ENCODE measurements at places on chromosomes 1 and 21.

- DNase-seq = no peak
Observed at GRCh38 chr1:8218351-8219092, 99.4 kb upstream of the SLC45A1 start.

DNA sequence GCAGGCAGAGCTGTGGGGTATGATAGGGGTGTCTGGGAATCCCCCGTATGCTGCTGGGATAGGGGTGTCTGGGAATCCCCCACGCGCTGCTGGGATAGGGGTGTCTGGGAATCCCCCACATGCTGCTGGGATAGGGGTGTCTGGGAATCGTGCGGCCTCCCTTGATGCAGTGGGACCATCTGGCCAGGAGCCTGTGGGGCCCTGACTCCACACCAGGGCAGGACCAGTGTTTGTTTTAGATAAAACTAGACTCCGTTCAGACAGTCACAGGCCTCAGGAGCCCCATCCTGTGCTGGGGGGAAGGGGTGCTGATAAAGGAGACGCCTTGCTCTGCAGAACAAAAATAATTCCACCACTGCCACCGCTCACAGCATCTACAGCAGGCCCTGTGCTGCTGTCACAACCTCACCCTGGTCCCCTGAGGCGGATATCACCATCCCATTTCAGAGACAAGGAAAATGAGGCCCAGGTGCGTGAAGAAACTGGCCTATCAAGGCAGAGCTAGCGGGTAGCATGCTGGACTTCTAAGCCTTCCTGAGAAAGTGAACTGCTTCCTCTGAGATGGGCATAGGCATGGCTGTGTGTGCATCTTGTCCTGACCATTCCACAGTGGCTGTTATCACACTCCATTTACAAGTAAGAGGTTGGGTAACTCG is 24.0 kb downstream of the ECE1 start:
- DNase-seq = no peak

DNA sequence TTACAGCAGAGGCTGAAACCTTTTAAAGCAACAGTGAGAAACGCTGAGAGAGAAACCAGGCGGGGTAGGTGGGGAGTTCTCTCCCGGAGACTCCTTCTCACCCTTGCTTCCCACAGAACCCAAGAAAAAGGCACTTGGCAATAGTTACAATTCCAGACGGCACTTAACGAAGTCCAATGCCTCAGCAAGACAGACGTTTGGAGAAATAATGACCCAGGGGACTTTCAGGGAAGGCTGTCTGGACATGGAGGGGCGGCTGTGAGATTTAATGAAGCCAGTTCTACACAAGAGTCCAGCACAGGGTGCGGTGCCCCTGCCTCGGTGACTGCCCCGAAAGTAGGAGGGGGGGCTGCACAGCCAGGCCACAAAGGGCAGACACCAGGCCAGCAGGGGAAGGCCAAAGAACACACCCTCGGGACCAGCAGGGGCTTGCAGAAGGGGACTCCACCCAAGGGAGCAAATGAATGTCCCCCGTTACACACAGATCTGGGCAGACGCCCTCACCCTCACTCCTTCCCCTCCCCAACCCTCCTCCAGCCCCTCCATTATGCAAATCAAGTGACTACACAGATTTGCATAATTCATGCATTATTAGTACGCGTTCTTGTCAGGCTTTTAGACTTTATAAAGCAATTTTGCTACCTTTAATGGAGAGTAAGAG is 26.3 kb downstream of the KCNN3 start:
- DNase-seq = peak; percentile 70

DNA sequence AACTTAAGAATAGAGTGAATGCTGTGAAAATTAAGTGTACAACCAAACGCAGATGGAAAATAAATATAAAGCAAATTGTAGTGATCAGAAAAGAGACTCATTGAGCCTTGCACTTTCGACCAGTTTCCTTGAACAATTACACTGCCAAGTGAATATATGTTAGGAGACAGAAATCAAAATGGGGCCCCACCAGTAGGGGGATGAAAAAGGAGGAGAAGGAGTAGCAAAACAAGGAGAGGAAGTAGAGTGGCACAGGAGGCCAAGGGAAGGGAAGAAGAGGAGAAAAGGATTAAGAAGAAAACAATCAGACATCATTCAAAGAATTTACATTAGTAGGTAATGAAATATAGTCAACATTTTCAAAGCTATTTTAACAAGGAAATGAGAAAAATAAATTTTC is 1770.6 kb downstream of the PLA2G4A start:
- peak; percentile 9 for DNase-seq

GRCh38 chr1:9385801-9386573 is 93.3 kb downstream of the SPSB1 start:
- DNase-seq = no peak

- DNase-seq = peak; percentile 38
Observed at GRCh38 chr1:21514245-21514644, 5.0 kb downstream of the ALPL start.

- no peak for DNase-seq
Observed at GRCh38 chr1:234040446-234041317, 136.2 kb downstream of the SLC35F3 start.

DNA sequence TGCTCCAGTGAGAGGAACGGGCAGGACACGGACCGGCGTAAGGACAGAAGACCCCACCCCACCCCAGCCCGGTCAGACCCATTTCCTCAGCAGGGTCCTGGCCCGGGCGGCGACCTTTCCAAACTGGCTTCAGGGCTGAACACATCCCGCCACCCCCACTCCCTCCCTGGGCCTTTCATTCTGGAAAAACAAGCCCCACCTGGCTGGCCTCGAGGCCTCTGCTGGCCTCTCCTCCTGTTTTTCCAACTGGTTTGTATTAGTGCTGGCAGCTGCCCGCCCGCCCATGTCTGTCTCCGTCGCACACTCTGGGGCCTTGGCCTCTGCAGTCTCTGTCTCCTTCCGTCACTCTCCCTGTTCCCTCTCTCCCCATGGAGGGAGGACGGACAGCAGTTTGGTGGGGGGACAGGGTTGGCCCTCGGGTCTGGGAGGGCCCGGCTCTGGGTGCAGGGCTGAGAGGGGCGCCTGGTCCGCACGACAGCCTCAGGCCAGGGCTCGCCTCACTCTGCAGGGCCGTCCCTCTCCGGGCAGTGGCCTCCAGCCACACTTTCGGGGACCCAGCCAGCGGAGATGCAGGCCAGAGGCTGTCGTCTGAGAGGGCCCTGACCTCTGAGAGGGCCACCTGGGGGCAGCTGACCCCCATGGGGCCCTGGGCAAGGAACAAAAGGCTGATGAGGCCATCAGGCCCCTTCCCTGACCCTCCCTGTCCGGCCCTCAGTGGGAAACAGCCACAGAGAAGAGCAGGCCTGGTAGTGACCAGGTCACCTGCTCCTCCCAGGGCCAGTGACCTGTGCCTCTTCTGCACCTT is 1.5 kb upstream of the MXRA8 start:
- no peak for DNase-seq

- DNase-seq = no peak
Observed at GRCh38 chr1:156203331-156203730, 9.4 kb downstream of the SLC25A44 start.

- no peak for DNase-seq
Observed at GRCh38 chr1:167095368-167095767, 1.5 kb downstream of the STYXL2 start.

- no peak for DNase-seq
Observed at GRCh38 chr1:156598125-156598524, 3.2 kb downstream of the GPATCH4 start.

- no peak for DNase-seq
Observed at GRCh38 chr1:165826565-165827267, 698 bp upstream of the UCK2 start.

DNA sequence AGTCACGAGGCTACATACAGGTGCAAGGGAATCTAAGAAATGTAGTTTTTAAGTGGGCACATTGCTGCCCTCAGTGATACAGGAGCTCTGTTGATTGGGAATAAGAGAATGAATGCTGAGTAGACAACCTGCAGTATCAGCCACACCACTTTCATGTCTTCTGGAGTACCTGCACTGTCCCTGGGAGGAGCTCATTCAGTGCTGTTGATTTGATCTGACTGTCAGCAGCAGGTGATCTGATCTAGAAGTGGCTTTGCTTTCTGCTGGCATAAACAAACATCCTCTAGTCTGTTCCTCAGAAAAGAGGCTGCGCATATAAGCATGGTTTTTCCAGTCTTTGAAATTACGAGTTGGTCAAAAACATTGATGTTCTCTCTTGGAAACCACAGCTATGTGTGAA is 35.5 kb upstream of the LRRC52 start:
- no peak for DNase-seq

GRCh38 chr1:13652238-13652637 is 47.8 kb upstream of the PRDM2 start:
- no peak for DNase-seq

DNA sequence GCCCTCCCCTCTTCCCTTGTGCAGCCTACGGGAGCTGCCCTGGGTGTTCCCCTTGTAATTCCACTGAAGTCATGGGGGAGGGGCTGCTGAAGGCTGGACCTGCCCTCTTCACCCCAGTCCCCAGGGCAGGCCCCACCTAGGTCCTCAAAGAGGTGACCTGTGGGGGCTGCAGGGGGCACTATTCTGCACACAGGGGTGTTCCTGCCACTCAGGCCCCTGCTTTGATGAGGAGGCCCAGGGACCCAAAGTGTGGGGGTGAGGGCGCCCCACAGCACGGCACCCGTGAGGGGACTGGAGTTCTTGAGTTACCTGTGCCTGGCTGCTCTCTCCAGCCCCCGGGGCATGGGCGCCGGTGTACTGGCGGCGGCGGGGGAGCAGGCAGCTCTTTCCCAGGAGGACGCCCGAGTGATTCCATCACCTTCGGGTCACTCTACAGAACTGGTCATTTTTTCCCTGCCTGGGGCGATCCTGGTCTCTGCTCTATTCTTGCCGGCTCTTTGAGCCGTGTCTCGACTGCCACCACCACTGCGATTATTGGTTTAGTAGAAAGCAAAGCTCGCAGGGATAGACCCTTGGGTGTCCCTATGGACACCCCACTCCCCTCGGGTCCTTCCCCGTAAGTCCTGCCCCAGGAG is 6.9 kb upstream of the PRDM16 start:
- no peak for DNase-seq

GRCh38 chr1:228408041-228408868 is 1.6 kb upstream of the TRIM11 start:
- no peak for DNase-seq

DNA sequence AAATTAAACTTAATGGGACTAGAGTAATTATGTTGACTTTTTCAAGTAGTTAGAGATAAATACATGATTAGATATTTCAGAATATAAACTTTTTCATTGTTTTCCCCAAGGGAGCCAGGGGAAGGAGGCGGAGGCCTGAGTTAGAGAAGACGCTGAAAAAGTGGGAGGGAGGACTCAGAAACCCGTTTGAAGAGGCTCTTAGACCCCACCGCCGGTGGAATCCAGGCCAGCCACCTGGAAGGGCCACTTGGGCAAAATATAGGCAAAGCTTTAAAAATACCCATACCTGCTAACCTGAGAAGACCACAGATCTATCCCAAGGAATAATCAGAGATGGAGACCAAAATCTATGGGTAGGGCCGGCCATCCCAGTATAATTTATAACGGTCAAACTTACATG is 242.6 kb downstream of the PTPRU start:
- no peak for DNase-seq

DNA sequence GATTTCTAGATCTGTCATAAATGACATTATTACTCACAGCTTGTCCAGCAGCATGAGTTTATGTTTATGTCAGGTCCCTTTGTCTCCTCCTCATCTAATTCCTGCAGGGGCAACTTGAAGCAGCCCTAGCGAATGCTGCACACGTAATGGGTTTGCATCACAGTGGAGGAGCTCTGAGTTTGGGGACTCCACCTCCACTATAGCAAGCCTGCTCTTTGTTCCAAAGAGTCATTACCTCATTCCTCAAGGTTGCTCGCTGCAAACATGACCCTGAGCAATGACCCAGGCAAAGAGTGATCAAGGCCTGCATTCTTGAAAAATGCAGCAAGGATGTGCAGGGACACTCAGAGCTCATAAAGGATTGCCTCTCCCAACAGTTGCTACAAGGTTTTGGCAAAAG is 261.9 kb downstream of the HHIPL2 start:
- no peak for DNase-seq

GRCh38 chr1:175005085-175005783 is 5.5 kb downstream of the CACYBP start:
- no peak for DNase-seq

DNA sequence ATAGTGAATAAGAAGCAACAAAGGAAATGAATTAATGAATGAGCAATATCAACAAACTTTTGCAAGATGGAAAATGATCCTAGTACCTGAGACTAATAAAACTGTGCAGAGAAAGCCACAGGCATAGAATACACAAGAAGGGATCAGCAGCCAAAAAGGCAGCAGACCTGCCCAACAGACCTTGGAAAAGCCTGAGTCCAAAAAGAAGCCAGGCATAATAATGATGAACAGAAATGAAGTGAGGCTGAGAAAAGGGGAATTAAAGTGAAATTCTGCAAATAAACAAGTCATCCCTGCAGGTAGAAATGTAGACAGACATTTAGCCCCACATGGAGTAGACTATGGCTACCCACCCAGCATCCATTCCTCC is 10.3 kb upstream of the PHTF1 start:
- no peak for DNase-seq

DNA sequence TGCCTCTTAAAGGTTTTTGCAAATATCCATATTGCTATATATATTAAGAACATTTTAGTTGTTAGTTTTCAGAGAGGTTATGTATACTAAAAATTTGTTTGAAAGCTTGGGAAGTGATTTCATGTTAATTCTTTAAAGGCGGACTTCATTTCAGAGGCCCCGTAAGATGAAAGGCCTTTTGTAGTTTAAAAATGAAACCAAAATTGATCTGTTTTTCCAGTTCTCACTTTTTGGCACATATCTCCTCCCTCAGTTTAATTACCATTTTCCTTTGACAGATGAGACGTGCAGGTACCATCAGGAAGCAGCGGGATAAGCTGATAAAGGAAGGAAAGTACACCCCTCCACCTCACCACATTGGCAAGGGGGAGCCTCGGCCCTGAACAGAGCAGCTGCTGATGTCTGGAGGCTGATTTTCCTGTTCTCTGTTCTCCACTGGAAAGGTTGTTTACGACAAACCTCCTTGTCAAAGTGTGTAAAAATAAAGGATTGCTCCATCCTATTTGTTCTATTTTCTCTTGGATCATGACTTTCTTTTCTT is 8.0 kb downstream of the NDUFS5 start:
- no peak for DNase-seq

DNA sequence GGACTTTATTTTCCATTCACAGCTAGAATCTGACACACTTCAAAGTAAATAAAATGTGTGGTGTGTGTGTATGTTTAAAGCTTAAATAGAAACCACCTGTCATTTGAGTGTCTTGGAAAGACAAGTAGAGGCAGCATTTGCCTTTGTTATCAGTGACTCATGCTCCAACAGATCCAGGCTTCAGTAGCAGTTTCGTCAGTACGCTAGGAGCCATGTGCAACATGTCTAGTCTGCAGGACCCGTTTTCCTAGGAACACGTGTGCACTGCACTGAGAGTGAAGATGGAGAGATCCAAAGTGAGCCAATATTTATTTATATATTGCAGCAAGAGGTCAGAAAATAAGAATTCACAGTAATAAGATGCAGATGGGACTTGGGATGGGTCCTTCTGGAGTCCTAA is 41.8 kb downstream of the SGIP1 start:
- DNase-seq = no peak

- DNase-seq = no peak
Observed at GRCh38 chr1:51328279-51328678, 2.1 kb downstream of the TTC39A start.

GRCh38 chr1:225733254-225733653 is 44.4 kb upstream of the SRP9 start:
- peak; percentile 35 for DNase-seq

- DNase-seq = peak; percentile 93
Observed at GRCh38 chr1:204398197-204399125, 13.2 kb downstream of the PPP1R15B start.

Data from NAMALWA (cell line).